ENCODE measurements at places on chromosomes 3 and 15.

GRCh38 chr15:88498996-88499395 is 31.5 kb downstream of the MRPS11 start:
- DNase-seq: peak; percentile 16

GRCh38 chr3:177905173-177906125 is 630.8 kb upstream of the KCNMB2 start:
- no peak for DNase-seq

DNA sequence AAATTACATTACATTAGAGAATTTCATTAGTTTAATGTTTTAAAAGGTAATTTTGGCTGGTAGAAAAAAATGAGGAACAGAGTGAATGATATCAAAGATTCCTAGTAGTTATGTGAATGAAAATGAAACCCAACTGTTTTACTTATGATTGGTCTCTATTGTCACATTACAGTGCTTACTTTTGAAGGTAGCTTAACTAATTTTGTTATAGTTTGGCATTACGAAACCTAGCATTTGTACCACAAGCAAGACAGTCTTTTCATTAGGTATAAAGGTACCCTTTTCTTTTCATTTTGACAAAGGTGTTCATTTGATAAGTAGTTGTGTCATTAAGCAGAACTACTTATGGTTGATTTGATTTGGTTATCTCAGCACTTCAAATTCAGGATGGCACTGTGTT is 6.9 kb downstream of the SELENOT start:
- no peak for DNase-seq

GRCh38 chr3:136543385-136543784 is 208.8 kb downstream of the STAG1 start:
- DNase-seq: no peak

- no peak for DNase-seq
Observed at GRCh38 chr15:43209059-43209824, 11.6 kb downstream of the EPB42 start.

DNA sequence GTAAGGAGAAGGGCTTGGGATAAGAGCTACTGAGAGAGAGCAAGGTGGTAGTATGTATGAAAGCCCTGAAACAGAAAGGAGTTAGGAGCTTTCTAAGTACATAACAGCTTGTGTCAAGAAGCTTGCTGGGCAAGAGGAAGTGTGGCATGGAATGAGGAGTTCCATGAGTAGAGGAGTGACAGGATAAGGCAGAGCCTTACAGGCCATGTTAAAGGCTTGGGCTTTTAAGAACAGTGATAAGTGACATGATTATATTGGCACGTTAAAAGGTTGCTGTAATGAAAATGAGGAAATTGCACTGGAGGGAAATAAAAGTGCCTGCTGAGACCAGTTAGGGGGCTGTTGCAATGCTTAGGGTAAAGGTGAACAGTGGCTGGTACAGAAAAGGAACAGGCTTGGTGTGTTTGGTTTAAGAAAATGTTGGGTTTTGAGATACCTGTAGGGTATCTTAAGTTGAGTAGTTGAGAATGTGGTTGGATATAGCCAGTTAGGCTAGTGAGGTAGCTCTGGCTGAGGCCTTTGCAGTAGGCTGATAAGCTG is 49.0 kb downstream of the MEF2A start:
- DNase-seq: no peak
